ENCODE measurements at places on chromosomes 16 and 17.
A peak's percentile ranks its signal among the peaks of the same experiment; 100 is the strongest.

GRCh38 chr17:9537177-9537776, 38.3 kb downstream of the STX8 start:
- DNase-seq = no peak

GRCh38 chr17:51166198-51166986, at the start of gene NME2:
TSS of gene NME2 (plus strand) at chr17:51166411. CDS start at chr17:51166831, 420 bp downstream.
- peak; percentile 68 for DNase-seq

GRCh38 chr17:37490638-37491614, 1.2 kb downstream of the DUSP14 start:
- DNase-seq = no peak

GRCh38 chr17:35041390-35041789, 22.1 kb downstream of the RFFL start:
- DNase-seq = no peak

GRCh38 chr16:1614456-1615102, 2.4 kb downstream of the CRAMP1 start:
- no peak for DNase-seq

- DNase-seq = no peak
These were observed 237.6 kb downstream of the SOX9 start for GRCh38 chr17:72358465-72358864.
